ENCODE measurements at places on chromosomes 3 and 15.

DNA sequence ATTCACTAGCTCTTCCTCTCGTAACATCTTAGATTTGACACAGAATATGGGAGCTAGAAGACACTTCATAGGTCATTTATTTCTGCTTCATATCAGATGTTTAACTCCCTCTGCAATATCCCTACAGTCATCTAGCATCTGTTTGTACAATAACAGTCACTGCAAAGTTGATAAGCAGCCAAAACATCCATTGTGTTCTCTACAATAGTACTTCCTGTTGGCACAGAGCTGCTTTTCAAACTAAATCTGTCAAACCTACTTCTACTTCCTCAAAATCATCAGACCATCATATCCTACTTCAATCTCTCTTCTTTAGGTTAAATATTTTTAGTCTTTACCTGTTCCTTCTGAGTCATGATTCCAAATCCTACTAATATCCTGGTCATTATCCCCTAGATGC, 233.2 kb downstream of the FGF12 start:
- no peak for DNase-seq

DNA sequence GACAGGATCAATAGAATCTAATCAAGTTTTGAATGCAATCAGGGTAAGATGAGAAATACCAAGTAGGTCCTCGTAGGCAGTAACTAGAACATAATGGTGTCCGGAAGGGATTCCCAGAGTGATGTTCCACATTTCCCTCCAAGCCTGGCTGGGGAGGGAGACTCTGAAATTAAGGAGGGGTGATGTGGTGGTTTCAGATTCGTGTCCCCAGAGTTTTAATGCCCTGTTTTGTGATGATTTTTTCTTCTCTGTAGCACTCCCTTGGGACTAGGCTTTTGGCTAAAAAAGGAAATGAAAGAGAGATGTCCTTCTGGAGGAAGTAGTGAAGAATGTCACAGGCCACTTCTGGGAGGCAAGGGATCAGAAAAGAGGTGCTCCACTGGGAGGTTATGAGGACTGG, 108.3 kb upstream of the CACNA2D3 start:
- DNase-seq: no peak

- DNase-seq: no peak
Observed at GRCh38 chr3:30500666-30501399, 105.6 kb upstream of the TGFBR2 start.

- DNase-seq: peak; percentile 1
Observed at GRCh38 chr3:73508330-73508954, 116.3 kb downstream of the PDZRN3 start.

- DNase-seq: no peak
Observed at GRCh38 chr15:55823699-55824340, 80.9 kb upstream of the PRTG start.

GRCh38 chr3:72274493-72275330, 489.8 kb upstream of the PROK2 start:
- peak; percentile 25 for DNase-seq

GRCh38 chr3:60017631-60018030, 967.8 kb upstream of the CFAP20DC start:
- no peak for DNase-seq

DNA sequence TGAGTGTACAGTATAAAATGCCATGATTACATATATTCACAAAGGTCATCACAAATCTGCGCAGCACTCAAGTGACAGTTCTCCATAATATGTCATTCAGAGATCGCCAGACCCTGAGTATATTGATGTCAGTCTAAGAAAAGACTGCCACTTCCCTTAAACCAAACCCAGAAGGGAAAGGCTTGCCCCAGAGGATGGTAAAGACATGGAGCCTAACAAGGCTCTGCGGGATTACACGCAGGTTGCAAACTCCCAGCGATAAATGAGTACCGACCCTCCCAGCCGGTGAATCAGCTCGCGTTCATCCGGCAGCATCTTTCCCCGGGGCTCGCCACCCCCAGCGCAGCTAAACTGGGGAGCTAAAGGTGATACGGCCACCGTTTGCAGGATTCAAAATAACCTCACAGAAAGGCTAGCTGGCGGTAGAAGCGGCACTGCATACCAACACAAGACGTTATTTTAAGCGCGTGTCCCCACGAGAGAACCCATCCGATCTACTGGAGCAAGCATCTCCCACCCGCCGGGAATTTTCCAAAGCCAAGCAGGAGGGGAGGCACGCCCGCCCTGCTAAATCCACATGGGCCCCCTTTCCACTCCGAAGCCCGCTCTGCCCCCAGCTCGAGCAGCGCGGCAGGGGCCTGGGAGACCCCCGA, 643 bp downstream of the MYO5A start:
- DNase-seq: no peak

- no peak for DNase-seq
Observed at GRCh38 chr15:87710406-87710805, 546.1 kb downstream of the NTRK3 start.

DNA sequence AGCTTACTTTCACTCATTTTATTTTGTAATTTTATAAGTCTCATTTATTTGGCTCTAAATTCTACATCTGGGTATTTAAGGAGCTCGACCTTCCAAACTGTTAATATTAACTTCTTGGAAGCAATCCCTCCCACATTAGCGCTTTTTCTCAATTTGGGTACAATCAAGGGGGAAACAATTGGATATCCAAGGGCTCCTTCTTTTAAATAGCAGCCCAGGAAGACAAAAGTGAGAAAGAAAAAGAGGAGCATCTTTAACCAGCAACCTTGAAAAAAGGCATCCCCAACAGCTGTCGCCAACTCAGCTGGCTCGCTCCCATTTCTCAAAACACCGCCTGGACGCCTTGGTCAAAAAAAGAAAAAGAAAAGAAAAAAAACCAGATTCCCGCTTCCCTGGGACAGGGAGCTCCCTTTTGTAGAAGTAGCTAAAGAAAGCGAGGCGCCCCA, 873 bp downstream of the C3orf70 start:
- DNase-seq: no peak

DNA sequence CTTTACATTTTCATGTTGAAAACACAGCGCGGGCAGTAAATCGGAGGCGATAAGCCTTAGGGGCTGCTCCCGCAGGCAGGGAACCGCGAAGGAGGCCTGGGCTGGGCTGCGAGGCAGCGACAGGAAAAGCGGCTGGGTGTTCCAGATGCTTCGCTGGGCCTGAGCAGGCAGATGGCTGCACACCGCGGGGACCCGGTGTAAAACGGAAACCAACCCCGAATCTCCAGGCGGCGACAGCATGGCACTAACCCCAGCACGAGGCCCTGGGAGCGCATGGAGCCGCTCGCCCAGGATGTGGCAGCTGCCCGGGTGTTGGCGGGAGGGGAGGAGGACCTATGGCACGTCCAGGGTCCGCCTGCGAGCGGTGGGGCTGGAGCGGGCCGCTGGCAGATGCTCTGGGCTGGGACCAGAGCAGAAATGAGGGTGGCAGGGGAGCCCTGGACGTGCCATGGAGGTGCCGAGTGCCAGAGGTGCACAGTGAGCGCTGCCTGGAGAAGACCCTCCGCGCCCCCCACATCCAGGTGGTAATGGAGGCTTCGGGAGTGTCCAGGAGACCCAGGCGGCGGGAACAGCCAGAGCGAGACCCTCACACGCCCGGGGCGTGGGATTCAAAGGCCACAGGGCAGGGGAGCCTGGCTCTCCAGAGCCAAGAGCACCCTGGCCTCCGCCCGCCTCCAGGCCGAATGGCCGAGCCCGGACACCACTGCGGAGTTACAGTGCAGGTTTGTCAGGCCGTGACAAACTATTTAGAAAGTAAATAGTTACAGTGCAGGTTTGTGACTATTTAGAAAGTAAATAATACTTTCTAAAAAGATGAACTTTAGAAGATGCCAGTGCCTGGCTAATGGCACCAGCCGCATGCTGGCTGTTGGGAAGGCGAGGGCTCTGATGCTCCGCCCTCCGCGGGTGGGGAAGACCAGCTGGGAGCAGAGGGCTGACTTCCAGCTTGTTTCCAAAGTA, 293.6 kb downstream of the OCA2 start:
- no peak for DNase-seq

DNA sequence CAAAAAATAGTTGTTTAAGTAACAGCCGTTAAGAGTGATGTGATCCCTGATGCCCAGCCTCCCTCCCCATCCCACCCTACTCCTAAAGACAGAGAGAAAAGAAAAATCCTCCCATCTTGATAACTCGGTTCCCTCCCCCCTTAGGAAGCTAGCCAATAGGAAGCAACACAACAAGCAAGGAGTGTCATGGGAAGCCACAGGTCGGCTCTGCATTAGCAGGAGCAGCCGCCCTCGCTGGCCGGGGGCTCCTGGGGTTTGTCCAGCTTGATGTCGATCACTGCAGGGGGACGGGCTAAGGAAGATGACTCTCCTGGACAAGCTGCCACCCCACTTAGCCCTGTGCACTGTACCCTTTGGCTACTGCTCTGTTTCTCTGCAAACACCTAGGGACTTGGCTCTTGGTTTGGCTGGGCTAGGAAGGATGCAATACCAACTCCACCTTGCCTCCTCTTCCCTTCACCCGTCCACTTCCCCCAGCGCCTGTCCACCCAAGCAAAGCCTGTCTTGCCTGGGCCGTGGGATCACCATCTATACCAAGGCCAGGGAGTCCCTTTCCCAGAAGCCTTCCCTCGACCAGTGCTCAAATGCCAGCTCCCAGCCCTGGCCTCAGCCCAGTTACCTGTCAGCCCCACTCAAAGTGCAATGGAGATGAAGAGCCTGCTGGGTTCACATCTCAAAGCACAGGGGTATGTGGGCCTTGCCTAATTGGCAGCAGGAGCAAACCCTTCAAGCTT, 23.1 kb downstream of the SRPRB start:
- peak; percentile 48 for DNase-seq
